Osteocyte (in vitro differentiated cells): ENCODE measurements at places on chromosomes 2 and 18. TPM values are rescaled to one million over a fixed set of nuclear protein-coding genes. Genes with fewer than 3 reads are reported as not detected.

- no peak for DNase-seq
Measured at GRCh38 chr2:10048501-10049171, 5.3 kb downstream of the KLF11 start.

DNA sequence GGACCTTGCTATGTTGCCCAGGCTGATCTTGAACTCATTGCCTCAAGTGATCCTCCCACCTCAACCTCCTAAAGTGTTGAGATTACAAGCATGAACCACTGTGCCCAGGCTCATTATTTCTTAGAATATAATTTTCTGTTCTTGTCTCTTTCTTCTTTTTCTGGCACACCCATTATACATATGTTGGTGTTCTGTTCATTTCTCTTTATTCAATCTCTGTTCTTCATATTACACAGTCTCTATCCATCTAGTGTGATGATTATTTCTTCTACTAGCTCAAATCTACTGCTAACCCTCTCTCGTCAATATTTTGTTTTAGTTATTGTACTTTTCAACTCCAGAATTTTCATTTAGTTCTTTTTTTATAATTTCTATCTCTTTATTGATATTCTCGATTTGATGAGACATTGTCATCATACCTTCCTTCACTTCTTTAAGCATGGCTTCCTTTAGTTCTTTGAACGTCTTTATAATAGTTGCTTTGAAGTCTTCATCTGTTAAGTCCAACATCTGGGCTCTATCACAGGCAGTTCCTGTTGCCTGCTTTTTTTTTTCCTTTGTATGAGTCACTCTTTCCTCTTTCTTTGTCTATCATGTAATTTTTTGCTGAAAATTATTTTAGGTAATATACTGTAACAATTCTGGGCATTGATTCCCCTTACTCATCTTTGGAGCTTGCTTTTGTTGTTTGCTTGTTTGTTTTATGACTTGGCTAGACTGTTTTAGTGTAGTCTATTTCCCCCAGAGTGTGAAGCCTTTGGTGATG lies 196.4 kb upstream of the NABP1 start:
- no peak for DNase-seq

PROKR1 gene
- not detected in 2 replicates for total RNA-seq

DNA sequence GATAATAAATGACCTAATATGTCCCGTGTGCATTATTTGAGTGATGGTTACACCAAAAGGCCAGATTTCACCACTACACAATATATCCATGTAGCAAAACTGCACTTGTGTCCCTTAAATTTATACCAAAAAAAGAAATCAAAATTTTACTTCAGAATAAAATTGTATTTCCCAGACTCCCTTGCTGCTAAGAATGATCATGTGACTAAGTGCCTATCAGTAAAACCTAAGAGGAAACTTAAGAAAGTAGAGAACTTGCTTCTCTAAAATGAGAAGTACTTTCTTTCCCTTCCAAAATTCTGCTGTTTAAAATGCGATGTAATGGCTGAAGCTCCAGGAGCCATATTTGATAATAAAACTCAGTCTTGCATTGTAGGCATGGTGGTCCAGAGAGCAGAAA lies 24.0 kb downstream of the PROKR1 start:
- DNase-seq: no peak

DNA sequence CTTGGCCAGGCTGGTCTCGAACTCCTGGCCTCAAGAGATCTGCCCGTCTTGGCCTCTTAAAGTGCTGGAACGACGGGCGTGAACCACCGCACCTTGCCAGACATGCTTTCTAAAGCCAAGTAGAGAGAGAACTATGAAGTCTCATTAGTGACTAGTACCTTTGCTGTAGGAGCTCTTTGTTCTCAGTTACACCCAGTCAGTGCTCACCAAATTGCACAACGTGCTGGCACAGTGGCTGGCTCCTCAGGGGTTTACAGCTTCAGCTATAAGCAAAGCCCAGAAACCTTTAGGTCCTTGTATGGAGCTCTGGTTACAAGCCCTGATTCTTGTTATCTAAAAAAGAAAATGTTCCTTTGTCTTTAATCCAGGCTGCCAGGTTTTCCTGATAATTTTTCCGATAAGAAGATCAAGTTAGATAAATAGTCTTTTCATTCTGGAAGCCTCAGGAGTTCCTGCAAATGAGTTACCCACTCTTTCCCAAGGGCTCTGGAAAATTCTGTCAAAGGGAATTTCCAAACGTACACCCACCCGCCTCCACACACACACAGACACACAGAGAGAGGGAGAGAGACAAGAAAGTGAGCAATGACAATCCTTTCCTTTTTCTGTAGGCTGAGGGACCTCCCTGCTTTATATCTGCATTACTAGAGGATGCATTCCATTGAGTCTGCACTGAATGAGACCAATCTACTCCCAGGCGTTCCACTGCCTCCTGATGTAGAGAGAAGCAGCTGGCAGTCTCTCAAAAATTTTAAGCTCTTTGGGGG lies 100.2 kb upstream of the CSRNP3 start:
- no peak for DNase-seq
